ENCODE measurements at places on chromosomes 4 and X. TPM values are rescaled to one million over a fixed set of nuclear protein-coding genes. Genes with fewer than 3 reads are reported as not detected.

The LPAR4 gene
- 3.6 TPM for polyA plus RNA-seq

The SPARCL1 gene
- 154 TPM for polyA plus RNA-seq

The DMP1 gene
- polyA plus RNA-seq, result not detected

The F8A3 gene
- polyA plus RNA-seq, result 4.4 TPM

The RNF212 gene
- 1.8 TPM for polyA plus RNA-seq

The LRIT3 gene
- polyA plus RNA-seq, result 0.31 TPM

The GAGE12J gene
- polyA plus RNA-seq, result not detected

The SMC1A gene
- polyA plus RNA-seq, result 44.3 TPM

The UGT2B17 gene
- polyA plus RNA-seq, result 287 TPM

All from large intestine (tissue), 12 donors.